Glomerular endothelial cell (primary cell): ENCODE measurements at places on chromosomes 11 and 22. TPM values are rescaled to one million over a fixed set of nuclear protein-coding genes. Genes with fewer than 3 reads are reported as not detected.

GRCh38 chr11:86184728-86185380 lies 59.7 kb upstream of the EED start:
- no peak for DNase-seq

The DDB1 gene
- total RNA-seq = 173 and 184 TPM in 2 replicates

DNA sequence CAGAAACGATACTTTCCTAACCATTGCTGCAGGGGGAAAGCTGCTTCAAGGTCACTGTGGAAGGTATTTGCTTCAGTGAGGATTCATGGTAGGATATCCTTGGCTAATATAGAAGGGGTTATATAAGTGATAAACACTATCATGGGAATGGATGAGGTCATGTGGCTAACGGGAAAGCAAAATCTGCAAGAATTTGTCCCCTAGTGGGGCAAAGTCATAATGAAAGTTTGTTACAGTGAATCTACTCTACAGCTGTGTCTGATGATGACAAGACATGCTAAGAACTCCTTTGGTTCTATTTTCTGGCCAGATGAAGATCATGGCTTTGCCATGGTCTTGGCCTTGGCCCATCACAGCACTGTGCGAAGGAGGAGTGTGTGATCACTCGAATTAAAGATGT lies 13.8 kb downstream of the MMP20 start:
- DNase-seq = no peak

DNA sequence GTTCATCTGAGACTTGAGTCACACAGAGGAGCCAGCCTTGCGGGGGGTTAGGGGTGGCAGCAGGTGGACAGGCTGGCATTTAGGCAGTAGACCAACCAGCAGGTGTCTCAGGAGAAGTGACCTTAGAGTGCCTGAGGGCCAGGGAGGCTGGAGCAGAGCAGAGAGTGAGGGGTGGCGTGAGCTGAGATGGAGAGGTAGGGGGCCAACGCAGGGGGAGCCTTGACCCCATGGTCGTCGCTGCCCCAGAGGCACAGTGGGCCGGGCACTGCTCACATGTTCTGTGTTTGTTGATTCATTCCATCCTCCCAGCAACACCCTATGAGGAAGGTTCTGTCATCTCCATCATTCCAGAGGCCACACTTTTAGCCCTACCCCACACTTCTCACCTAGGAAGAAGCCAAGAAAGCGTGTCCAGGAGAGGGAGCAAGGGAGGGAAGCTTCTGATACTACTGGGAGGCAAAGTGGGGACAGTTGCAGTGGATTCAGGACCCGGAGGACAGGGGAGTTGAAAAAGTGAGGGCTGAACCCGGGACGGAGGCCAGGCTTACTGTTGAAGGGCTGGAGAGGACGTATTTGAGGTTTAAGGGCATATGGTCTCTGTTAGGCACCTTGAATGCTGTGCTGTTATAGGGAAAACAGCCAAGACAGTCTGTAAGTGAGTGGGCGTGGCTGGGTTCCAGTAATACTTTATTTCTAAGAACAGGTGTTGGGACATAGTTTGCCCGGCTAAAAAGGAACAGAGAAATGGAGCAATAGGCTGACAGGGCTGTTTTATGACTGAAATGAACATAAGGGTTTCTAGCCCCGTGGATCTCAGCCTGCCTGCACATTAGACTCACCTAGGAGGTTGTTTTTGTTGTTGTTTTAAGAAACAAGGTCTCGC lies 7.3 kb downstream of the SART1 start:
- no peak for DNase-seq

DNA sequence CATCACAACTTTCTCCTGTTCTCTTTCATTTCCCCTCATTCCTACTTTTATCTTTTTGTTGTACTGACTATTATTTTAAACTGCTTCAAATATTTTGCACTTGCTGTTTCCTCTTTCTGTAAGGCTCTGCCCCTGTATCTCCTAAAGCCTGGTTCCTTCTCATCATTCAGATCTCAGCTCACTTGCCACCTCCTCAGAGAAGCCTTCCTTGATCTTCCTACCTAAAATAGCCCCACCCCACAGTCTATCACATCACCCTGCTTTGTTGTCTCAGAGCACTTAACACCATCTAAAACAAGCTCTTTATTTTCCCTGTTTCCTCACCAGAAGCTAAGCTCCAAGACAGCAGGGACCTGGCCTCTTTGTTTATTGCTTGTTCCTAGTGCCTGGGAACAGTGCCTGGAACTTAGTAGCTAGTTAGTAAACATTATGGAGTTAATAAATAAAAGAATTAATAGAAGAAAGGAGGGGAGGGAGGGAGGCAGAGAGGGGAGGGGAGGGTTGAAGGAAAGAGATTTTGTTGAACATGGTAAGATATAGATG lies 2.5 kb upstream of the STK33 start:
- no peak for DNase-seq

The CLNS1A gene
- total RNA-seq = 82.1 and 114 TPM in 2 replicates

The CCDC87 gene
- 0.18 and 0.73 TPM in 2 replicates for total RNA-seq

The CHADL gene
- 0.73 and 1.3 TPM in 2 replicates for total RNA-seq

The NCAM1 gene
- total RNA-seq = 1.8 and 8.3 TPM in 2 replicates

GRCh38 chr11:31442086-31442485 lies 67.3 kb downstream of the IMMP1L start:
- DNase-seq = no peak

The ENTHD1 gene
- total RNA-seq = not detected in 2 replicates

- no peak for DNase-seq
These were observed 17.2 kb downstream of the KIAA0930 start for GRCh38 chr22:45223304-45224117.

- DNase-seq = peak; percentile 61
These were observed 242.3 kb downstream of the SWAP70 start for GRCh38 chr11:9905960-9906791.

The TRIM44 gene
- total RNA-seq = 36.2 and 40.9 TPM in 2 replicates

The TEX54 gene
- total RNA-seq = not detected in 2 replicates

GRCh38 chr11:29780756-29781155 lies 236.1 kb downstream of the KCNA4 start:
- no peak for DNase-seq

DNA sequence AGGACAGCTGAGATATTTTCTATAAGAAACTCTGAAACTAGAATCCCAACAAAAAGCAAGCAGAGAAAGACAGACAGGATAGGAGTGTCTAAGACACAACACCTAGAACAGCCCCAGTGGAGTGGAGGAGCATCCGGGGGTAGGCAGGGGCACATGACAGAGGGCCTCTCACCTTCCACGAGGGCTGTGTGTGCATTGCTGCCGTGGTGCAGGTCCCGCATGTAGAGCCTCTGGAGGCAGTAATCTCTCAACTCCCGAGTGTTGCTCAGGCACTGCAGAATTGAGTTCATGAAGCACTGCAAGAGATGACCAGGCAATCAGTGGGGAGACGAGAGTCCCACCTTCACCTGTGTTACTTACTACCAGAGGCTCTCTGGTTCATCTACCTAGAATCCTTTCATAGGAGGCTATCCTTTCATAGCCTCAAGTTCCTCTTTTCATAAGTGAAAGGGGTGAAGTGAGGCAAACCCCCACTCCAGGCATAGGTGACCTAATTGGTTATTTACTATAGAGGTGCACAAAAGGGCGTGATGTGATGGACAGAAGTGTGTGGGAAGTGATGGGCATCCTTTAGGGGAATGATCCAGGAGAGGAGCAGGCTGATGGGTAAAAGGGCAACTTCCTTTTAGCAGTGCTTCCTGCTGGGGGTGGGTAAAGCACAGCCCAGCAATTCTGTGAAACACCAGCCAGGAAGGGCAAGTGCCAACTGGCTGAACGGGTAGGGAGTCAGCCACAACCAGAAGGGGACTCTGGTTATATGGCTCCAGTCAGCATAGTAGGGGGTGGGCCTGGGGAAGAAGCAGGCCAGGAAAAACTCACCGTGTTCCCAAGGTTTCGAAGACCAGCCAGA lies 13.1 kb upstream of the MFRP start:
- no peak for DNase-seq

DNA sequence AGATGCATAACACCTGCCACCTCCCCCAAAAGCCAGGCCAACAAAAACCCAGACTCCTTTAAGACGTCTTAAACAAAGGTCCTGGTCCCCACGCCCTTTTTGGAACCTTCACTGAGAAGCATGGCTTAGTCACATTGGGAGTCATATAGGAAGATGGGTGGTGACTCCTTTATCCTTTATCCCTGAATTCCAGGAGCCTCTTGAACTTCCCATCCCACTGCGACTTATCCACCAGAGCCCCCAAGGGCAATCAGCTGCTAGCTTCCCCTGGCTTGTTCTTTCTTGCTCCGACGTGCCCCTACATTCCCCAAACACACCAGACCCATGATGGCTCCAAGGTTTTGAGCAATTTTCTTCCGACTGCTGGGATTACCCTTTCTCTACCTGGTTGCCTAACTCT lies 567.0 kb upstream of the CADM1 start:
- DNase-seq = no peak

GRCh38 chr11:24890426-24890825 lies 393.6 kb downstream of the LUZP2 start:
- no peak for DNase-seq

GRCh38 chr11:129184581-129184980 lies 7.5 kb downstream of the ARHGAP32 start:
- no peak for DNase-seq

The C11orf52 gene
- 0.18 and 1.1 TPM in 2 replicates for total RNA-seq

DNA sequence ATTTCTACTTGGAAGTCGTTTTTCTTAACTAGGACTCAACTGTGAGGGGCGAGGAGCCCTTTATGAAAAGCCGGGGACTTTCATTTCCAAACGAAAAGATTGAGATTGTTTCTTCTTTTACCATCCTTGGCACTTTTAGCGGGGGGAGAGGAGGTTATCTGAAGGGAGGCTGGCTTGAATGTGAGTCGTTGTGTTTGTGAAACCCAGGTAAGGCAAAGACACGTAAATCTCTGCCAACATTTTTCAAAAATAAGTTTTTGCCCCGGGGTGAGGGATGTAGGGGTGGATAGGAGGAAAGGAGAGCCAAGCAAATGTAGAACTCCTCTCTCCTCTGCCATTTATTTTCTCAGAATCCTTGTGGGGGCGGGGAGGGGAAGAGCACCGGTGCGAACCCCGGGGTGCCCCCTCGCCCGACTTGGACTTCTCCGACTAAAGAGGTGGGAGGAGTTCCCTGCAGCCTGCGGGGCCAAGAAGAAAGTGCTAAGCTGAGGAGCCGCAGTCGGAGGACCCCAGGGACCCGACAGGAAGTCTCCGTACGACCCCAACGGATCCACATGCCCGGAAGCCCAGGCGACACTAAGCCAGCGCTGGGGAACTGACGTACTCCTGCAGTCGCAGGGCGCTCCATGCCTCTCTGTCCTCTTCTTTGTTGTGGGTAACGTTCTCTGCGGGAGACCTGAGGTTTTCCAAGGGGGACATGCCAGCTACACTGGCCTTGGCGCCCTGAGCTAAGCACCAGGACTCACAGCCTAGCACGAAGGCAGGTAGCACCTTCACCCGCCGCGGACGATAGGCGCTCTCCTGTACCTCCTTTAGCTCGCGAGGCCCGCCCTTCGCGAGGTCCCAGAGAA lies 2.4 kb upstream of the WT1 start:
- no peak for DNase-seq

DNA sequence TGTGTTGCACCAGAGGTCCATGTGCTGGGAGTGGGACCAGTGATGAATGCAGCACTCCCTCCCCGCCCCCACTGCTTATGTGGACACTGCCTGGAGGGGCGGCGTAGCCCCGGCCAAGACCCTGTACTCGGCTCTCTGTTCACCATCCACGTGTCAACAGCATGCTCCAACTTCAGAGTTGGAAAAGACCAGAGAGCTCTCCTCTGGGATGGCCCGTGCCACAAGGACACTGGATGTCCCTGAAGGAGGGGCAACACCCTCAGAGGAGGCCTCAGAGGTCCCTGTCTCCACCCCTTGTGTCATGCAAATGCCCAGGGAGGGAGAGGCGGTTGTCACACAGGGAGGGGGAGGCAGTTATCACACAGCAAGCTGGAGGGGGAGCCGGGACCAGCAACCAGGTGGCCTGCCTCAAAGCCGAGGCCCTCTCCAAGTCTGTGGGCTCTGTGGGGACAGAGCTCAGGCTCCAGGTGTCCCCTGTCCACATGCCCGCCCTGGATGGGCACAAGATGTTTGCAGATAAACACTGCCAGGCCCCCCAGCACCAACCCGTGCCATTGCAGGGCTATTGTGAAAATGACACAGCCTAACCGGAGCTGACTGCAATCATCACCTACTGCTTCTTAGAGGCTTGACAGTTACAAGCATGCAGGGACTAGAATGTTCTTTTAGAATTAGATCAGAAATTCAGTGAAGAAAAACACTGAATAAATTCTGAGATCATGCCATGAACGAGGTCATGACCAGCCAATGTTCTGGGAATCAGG lies 121.1 kb downstream of the PHF21B start:
- no peak for DNase-seq

GRCh38 chr11:18731949-18732821 lies 6.2 kb upstream of the IGSF22 start:
- DNase-seq = no peak

- no peak for DNase-seq
These were observed at the start of gene GAL3ST3 for GRCh38 chr11:66048547-66049323. Gene GAL3ST3, minus strand, starts transcription at chr11:66049161. Its CDS starts 3,746 bp downstream, at chr11:66045415.

DNA sequence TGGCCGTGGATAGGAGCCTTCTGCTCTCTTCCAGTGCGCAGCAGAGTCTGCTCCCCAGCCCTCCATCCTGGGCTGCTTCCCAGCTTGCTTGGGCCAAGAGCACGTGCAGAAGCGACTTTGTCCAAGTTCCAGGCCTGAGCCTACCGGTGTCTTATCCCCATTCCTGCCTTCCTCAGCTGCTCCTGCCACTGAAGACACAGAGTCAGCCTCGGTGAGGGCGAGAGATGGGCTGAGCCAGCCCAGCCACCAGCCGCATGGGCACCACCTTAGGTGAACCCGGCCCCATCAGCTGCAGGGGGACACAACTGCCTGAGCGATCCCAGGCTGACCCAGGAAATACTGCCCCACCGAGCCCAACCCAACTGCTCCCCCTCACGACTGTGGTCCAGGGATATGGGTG lies 847.8 kb downstream of the TBC1D22A start:
- DNase-seq = no peak
